ENCODE measurements at places on chromosomes 16 and 17. TPM values are rescaled to one million over a fixed set of nuclear protein-coding genes. Genes with fewer than 3 reads are reported as not detected.

The TMEM88 gene
- 4.0 TPM for total RNA-seq

The APPBP2 gene
- total RNA-seq = 17.3 TPM

The TEX14 gene
- total RNA-seq = 0.17 TPM

The CES5A gene
- 0.67 TPM for total RNA-seq

The C17orf50 gene
- not detected for total RNA-seq

The P2RX1 gene
- total RNA-seq = 5.2 TPM

The ADORA2B gene
- total RNA-seq = 0.25 TPM

The NPIPA7 gene
- 1.4 TPM for total RNA-seq

The DPEP1 gene
- total RNA-seq = 0.65 TPM

The ALDH3A1 gene
- total RNA-seq = 0.09 TPM

The PIPOX gene
- 189 TPM for total RNA-seq

The SLC16A3 gene
- 9.2 TPM for total RNA-seq

The PRSS21 gene
- 1.0 TPM for total RNA-seq

The HSF4 gene
- total RNA-seq = 0.42 TPM

The RNFT1 gene
- 20.1 TPM for total RNA-seq

The PMFBP1 gene
- 1.4 TPM for total RNA-seq

The TAT gene
- total RNA-seq = 484 TPM

The KREMEN2 gene
- total RNA-seq = not detected

The TOX3 gene
- 1.3 TPM for total RNA-seq

The CFAP97D1 gene
- 0.08 TPM for total RNA-seq

The PRSS22 gene
- total RNA-seq = not detected

The HBA2 gene
- total RNA-seq = 2.8 TPM

The RNF222 gene
- not detected for total RNA-seq

The GEMIN4 gene
- 6.5 TPM for total RNA-seq

The PRAC1 gene
- total RNA-seq = not detected

The MT4 gene
- not detected for total RNA-seq

The ZACN gene
- total RNA-seq = not detected

The GAS2L2 gene
- not detected for total RNA-seq

The RIPOR1 gene
- 16.8 TPM for total RNA-seq

The MILR1 gene
- total RNA-seq = 3.8 TPM

The BPTF gene
- 38.0 TPM for total RNA-seq

The ADAMTS18 gene
- total RNA-seq = under 0.01 TPM

The MBTPS1 gene
- total RNA-seq = 32.6 TPM

The CCL17 gene
- total RNA-seq = not detected

The CCDC144A gene
- total RNA-seq = 5.2 TPM

The NFE2L1 gene
- total RNA-seq = 37.5 TPM

The NHLRC4 gene
- 0.25 TPM for total RNA-seq

The NOG gene
- 0.37 TPM for total RNA-seq

The CDH11 gene
- 5.3 TPM for total RNA-seq

The SSTR5 gene
- total RNA-seq = not detected

The NOTUM gene
- total RNA-seq = 5.4 TPM

The CD7 gene
- total RNA-seq = 1.4 TPM

The KIF2B gene
- total RNA-seq = not detected

The CHRNE gene
- 0.84 TPM for total RNA-seq

The TMEM101 gene
- total RNA-seq = 25.7 TPM

The CCDC78 gene
- total RNA-seq = 0.28 TPM

The PIRT gene
- not detected for total RNA-seq

The ABCA10 gene
- total RNA-seq = 5.5 TPM
